ENCODE measurements at places on chromosomes 6 and 20.

- no peak for DNase-seq
These were observed 37.9 kb upstream of the CCDC167 start for GRCh38 chr6:37537548-37537947.

DNA sequence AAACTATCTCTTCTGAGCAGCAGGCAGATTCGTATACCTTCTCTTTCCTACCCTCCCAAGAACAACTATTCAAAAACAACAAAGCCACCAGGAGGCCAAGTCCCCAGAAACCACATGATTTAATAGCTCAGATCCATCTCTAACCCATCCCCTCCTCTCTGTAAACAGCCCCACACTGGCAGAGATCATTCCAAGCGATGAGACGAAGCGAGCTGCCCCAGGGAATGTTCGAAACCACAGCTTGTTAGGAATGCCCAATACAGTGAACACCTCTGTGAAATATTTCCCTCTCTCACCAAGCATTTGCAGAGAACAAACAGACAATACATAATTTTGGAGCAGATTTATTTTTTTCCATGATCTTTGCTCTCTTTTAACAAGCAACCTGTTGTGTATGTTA lies 231.8 kb downstream of the SOD2 start:
- no peak for DNase-seq

DNA sequence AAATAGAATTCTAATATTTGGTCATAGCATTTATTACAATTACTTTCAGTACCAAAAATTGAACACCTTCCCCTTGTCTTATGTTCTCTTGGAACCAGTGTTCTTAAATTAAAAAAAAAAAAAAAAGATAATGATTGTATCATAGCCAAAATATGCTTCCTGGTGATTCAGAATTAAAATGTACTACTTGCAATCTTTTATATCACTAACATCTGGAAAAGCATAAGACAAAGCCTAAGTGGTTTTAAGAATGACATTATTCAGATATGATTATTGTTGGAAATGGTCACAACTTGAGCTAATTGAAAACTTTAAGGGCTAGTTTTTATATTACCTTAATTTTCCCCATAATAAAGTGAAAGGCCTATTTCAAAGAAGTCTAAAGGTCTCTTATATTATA lies 493.3 kb upstream of the MARCKS start:
- DNase-seq, result no peak

DNA sequence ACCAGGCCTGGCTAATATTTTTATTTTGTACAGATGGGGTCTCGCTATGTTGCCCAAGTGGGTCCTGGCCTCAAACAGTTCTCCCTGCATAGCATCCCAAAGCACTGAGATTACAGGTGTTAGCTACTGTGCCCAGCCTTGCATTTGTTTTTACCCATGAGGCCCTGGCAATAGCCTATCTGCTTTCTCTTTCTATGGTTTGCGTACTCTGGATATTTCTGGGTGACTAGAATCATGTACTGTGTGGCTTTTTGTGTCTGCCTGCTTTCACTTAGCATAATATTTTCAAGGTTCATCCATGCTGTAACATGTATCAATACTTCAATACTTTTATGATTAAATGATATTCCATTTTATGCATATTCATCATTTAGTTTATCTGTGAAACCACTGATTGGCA lies 451.7 kb downstream of the GRIK2 start:
- DNase-seq, result no peak

DNA sequence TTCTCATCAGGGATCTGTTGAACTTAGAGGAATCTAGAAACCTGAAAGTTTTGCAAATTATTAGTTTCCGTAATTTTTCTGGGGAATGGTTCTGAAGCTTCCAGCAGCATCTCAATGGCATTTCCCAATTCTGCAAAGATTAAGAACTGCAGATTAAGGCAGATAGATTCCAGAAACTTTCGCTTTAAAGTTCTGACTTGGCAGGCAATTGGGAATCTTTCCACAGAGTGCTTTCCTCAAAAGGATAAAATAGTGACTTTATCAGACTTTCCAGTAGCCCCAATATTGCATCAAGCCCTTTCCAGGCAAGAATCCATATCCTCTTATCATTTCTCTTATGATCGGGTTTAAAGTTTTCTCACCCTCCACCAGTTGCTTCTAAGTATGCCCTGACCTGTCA lies 261.1 kb downstream of the FNDC1 start:
- no peak for DNase-seq

GRCh38 chr6:37584654-37585522 lies 85.2 kb upstream of the CCDC167 start:
- DNase-seq, result no peak

GRCh38 chr20:15320941-15321340 lies 983.5 kb upstream of the FLRT3 start:
- DNase-seq, result no peak

- no peak for DNase-seq
These were observed 205.3 kb downstream of the EYA2 start for GRCh38 chr20:47099825-47100441.

- DNase-seq, result no peak
These were observed 279.6 kb upstream of the JARID2 start for GRCh38 chr6:14966096-14966905.

- DNase-seq, result peak; percentile 67
These were observed at the start of gene PABPC1L for GRCh38 chr20:44909872-44910689. Gene PABPC1L (plus strand): TSS chr20:44910060. CDS start chr20:44910144, 84 bp downstream.

Measured in activated CD4-positive, alpha-beta T cell treated with anti-CD3 and anti-CD28 coated beads for 1 hour (primary cell).